ENCODE measurements at places on chromosomes 7 and 10.

- DNase-seq = no peak
Observed at GRCh38 chr10:3066317-3067117, 831 bp upstream of the PFKP start.

- no peak for DNase-seq
Observed at GRCh38 chr7:64626083-64626469, 39.9 kb upstream of the ZNF107 start.

GRCh38 chr7:123998921-123999320, 33.9 kb downstream of the TMEM229A start:
- no peak for DNase-seq

DNA sequence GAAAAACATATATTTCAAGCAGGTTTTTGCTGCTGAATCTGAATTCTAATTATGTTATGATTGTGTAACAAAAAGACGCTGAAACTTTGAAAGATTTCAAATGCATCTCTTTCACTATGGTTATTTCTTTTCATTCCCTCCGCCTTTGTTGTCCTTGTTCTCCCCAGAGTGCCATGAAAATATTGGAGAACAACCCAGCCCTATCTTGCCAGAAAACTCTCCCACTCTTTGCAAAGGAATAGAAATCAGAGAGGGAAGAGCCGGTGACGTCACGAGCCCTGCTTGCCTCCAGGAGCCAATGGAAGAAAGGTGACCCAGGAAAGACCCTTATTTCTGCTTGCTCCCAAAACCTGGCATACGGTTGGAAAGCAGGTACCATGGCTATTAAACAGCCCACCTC, 3.4 kb downstream of the GFRA1 start:
- DNase-seq = no peak

DNA sequence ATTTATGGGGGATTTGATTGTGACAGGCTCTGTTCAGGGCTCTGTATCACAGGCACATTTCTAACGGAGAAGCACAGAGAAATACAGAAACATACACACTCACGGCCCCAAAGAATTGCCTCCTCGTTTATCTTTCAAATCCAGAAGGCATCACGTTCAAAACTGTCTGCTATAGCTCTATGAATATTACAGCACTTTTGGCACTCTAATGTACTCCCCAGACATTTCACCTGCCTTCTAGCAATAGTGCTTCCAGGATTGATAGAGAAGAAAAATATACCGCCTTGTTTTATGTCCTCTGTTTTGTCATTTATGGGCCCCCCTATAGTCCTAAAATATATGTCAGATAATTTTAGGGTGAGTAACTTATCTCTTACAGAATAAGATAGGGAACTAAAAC, 947.5 kb downstream of the ANKRD7 start:
- no peak for DNase-seq

- DNase-seq = no peak
Observed at GRCh38 chr7:25054819-25055519, 70.1 kb downstream of the CYCS start.

DNA sequence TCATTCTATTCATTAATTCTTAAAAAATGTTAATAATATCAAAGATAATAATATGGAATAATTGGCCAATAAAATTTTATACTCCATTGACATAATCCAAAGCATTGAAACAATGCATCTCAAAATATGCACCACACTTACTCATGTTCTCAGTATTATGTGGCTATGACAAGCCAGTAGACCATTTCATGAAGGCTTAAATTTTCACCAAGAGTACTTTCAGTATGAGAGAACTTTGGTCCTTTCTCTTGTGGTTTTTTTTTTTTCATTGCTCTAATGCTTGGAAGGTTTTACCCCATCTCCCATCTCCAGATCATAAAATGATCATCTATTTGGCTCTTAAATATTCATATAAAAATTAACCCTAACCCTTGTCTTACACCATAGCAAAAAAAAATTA, 45.5 kb upstream of the TMEM140 start:
- no peak for DNase-seq

DNA sequence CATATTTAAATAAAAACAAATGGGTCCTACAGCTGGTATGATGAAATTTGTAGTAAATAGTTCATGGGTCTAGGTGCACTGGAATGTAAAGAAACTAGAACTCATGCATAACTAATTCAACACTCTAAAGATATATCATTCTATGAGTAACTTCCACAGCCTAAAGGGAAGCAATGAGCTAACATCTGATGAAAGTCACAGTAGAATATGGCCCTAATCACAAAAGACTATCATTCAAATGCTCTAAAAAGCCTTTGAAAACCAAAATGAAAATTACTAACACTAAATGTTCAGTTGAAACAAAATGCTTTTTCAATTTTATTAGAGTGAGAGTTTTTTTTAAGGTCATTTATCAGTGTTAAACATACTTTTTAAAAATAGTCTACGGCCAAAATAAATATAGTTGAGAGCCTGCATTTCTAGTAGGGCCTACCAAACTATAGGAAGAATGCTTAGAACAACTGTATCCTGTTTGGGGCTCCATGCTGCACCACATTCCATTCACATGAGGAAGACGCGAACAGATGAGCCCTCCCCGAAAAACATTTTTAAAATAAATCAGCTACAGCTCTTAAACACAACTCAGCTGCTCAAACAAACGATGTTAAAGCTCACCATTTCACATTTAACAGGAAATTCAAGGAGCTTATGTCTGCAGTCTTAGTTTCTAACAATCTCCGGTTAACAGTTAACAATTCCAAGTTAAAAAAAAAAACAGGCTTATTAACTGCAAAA, 134.5 kb downstream of the NRBF2 start:
- no peak for DNase-seq

GRCh38 chr7:115379321-115379720, 457.4 kb downstream of the MDFIC start:
- no peak for DNase-seq

DNA sequence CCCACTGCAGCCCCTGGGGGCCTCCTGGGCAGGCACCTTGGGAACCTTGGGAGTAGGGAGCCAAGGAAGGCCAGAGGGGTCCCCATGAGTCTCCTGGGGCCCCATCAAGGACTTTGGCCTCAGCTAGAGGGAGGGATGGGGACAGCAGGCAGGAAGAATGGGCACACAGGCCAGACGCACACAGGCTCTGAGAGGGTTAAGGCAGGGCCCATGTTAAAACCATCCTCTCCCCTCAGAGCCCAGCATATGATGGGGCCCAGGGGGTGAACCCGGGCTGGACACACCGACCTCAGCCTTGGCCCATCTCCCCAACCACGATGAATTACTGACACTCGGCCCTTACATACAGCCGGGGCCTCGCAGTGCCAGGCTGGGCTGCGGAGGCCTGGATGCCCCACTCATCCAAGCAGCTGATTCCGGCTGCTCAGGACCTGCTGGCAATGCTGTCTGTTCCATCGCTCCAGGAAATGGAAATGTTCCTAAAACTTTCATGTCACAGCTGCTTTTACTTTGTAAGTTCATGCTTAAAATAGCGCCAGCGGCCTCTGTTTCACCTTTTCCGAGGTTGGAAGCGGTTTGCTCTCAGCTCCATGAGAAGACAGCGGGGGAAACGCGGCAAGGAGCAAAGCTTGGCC, 17.3 kb upstream of the INPP5A start:
- no peak for DNase-seq

DNA sequence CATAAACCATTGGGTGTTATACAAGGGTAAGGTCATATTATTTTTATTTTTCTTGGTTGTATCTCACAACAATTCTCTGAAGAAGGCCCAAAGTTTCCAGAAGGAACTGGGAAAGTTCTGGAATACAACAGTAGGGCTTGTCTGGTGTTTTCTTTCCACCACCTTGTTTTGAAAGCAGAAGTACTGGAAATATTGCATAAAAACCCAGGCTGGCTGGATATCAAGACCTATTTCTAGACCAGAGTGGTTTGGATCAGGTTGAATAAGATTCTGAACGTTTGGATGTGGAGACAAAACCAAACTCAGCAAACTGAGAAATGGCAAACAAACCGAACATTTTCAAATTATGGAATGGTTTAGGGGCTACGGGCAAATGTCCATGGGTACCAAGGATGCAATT, 182.6 kb upstream of the FZD8 start:
- DNase-seq = no peak

- DNase-seq = no peak
Observed at GRCh38 chr10:99375426-99375825, 46.3 kb downstream of the CNNM1 start.

DNA sequence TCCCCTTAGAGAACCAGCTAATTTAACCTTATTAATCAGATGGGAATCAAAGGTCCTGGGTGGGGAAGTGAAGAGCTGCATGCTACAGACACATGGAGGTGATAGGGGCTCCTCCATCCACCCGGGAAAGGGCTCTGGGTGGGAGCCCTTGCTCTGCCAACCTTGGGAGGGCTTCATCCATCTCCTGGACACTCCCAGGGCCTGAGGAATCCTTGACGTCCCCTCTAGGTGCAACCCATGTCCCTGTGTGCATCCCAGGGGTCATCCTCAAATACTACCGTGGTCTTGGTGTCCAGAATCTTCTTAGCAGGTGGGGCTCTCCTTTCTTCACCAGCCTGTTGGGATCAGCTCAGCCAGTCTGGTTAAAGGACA, 55.4 kb upstream of the IGFBP3 start:
- no peak for DNase-seq

DNA sequence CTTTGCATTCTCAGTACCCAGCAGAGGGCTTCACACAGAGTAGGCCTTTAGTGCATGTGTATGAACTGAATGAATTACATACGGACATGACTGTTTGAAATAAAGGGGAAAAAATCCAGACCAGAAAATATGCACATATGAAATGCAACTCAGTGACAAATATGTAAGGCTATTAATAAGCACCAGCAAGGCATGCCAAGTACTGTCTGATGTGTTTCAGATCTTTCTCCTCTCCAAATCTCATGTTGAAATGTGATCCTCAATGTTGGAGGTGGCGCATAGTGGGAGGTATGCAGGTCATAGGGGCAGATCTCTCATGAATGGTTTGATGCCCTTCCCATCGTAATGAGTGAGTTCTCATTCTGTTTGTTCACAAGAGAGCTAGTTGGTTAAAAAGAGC, 87.3 kb upstream of the TOMM7 start:
- no peak for DNase-seq

DNA sequence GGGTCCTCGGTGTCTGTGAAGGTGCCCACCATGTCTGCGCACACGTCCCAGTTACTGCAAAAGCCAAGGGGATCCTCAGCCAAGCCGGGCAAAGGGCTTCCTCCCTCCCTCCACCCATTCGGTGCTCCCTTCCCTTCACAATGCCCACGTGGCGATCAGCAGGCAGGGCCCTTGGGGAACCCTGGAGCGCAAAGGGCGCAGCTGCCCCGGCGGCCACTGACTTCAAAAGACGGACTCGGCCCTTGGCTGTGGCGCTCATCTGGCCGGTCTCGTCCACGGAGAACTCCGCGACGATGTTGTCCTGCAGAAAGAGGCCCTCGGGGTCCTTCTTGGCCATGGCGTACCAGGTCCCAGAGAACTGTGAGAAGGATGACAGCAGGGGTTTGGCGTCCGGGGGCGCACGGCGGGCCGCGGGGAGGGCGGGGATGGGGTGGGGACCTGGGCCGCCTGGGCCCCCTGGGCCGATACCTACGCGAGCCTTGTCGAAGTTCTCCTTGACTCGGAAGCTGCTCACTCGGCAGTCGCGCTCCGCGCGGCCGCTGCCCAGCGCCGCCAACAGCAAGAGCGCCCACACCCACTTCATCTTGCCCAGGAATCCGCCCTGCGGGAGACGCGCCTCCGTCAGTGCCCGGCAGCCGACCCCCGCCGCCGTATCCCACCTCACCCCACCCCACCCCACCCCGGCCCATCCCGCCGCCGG, 439 bp downstream of the RBP4 start:
- DNase-seq = no peak

- no peak for DNase-seq
Observed at GRCh38 chr7:15580604-15581351, 19.0 kb upstream of the AGMO start.

DNA sequence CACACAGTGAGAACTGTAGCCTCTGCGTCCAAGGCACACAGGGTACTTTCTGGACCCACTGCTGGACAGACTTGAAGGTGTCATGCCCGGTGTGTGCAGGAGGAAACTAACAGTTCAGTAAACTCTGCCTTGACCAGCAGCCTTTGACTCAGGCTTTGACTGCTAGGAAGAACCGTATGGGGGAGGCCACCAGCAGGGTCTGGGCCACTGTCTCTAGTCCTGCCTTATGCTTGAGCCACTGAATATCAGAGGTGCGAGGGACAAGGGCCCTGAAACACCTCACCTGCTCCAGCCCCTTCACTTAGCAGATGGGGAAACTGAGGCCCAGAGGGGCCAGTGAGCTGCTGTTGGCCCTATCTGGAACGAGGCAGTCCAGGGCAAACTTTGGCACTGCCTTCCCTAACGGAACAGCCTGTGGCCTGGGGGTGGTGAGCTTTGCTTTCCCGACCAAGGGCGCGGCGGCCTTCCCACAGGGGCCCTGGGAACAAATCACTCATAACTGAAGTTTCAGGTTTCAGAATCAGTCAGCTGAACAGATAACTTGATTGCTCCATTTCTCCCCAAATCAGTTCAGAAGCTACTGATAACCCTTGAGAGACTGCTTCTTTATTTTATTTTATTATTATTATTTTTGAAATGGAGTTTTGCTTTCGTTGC, 130.0 kb downstream of the FAM53B start:
- DNase-seq = no peak

DNA sequence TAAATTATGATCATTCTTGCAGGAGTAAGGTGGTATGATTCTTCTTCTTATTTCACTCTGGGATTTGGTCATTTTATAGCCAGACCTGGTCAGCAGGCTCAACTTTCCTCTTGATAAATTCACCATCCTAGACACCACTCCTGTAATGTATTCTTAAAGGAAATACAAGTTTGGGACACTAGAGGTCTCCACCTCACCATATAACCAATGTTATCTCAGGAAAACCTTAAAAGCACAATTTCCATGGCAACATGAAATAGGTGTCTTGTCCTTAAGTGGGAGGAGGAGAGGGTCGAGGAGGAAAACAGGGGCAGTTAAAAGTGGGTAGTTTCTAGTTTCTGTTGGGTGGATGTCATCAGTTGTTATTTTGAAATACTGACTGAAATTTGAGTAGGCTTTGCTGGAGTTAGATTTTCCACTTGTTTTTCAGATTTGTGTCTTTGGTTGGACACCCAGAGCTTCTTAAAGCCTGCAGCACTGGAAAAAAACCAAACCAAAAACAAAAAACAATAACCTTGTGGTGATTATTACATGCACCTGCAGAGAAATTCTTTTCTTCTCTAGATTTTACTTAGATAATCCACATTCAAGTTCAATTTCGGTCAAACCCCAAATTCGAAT, 163.1 kb downstream of the PRKCQ start:
- DNase-seq = no peak

- DNase-seq = no peak
Observed at GRCh38 chr7:90326500-90326899, 5.4 kb upstream of the FAM237B start.

GRCh38 chr7:47142169-47142866, 439.6 kb downstream of the TNS3 start:
- DNase-seq = no peak

Data from activated CD8-positive, alpha-beta memory T cell treated with anti-CD3 and anti-CD28 coated beads for 1 hour (primary cell).